GM12878 (cell line): ENCODE measurements at places on chromosomes 5 and 9. TPM values are rescaled to one million over a fixed set of nuclear protein-coding genes. Genes with fewer than 3 reads are reported as not detected.
A peak's percentile ranks its signal among the peaks of the same experiment; 100 is the strongest.

DNA sequence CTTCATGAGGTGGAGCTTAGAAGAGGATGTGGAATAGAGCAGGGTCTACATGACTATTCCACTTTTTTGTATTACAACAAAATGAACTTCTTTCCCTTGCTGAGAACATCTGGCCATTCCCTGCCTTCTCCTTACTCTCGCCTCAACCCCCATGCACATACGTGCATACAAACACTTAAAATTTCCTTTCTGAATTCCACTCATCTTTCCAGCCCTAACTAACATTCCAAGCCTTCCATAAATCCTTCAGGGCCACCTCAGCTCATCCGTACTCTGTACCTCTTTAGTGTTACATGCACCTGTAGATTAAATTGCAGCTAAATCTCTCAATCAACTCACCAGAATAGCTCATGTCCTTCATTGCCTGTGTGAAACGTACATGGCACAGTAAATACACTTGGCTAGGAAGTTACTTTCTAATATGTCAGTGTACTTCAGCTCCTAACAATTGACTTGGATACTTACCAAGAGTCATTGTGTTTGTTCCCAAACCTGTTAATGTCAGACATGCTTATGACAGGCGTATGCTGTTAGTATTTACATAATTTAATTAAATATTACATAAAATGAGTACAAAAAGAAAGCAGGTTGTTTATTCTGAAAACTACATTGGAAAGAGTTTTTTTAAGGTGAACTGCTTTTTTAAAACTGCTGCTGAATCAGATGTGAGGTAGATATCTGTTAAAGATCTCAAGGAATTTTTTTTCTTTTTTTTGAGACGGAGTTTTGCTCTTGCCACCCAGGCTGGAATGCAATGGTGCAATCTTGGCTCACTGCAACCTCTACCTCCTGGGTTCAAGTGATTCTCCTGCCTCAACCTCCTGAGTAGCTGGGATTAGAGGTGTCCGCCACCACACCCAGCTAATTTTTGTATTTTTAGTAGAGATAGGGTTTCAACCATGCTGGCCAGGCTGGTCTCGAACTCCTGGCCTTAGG, 55.7 kb downstream of the GLIS3 start:
- no peak overlapping the region for H3K4me3 ChIP-seq
- H3K4me1 ChIP-seq: no peaks in the 10 kb centered on the region
- H3K36me3 ChIP-seq: no peaks in the 10 kb centered on the region
- no peaks in the 10 kb centered on the region for H3K27me3 ChIP-seq

DNA sequence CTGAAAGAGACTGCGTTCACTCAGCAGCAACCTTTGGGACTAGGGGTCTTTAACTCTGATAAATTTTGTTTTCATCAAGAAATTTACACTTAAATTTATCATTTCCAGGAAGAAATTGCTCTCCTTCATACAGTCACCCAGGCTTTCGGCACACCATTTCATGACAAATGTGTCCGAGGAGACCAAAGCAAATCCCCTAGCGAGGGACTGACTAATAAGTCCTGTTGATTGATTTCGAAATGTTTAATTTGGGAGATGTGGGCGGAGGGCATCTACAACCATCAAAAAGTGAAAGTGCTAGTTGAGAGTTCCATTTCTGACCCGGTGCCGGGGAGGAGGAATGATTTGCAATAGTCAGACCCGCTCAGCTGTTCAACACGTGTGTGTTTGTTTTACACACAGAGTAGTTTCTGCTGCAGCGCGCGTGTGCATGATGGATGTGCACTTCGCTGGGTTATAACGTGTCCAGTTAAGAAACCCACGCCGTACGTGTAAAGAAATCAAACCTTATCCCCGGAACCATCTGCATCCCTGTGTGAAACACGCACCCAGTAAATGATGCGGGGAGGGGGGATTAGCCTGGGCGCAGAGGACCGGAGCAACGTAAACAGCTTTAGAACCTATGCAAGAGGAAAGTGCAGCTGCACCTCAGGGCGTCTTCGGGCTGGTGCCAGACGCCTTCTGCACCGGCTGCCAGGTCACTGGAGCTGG, 845 bp upstream of the NR4A3 start:
- H3K4me3 ChIP-seq: peak overlapping the region; percentile 91
- H3K27me3 ChIP-seq: no peaks in the 10 kb centered on the region; the same call in 1 of the 2 replicates
- peak overlapping the region; percentile 75 for H3K27ac ChIP-seq
- H3K36me3 ChIP-seq: no peaks in the 10 kb centered on the region

DNA sequence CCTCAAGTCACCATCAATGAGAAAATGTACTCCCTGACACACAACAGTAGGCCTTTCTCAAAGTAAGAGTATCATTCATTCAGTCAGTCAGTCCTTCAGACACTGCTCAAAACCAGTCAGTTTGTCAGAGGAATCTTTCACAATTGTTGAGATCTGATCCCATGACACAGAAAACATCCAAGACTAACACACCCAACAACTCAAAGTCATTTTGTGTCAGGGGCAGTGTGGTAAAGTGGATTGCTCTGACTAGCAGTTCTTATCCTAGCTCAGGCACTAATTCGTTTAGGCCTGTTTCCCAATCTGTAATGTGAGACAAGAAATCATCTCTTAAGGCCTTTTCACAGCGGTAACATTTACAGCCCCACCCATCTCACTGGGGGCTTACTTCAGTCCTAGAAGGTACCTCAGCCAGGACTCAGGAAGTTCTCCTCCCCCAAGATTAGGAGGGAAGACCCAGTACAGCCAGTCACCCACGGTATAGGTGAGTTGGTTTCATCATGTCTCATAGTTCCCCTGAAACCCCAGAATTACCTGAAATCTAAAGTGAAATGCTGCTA, 31.9 kb downstream of the SH3TC2 start:
- H3K27ac ChIP-seq: no peak overlapping the region
- no peak for DNase-seq
- no peak overlapping the region for H3K4me3 ChIP-seq
- H3K27me3 ChIP-seq: peaks cover 2% of the 10 kb centered on the region; the same call in 1 of the 2 replicates
- no peaks in the 10 kb centered on the region for H3K36me3 ChIP-seq

DNA sequence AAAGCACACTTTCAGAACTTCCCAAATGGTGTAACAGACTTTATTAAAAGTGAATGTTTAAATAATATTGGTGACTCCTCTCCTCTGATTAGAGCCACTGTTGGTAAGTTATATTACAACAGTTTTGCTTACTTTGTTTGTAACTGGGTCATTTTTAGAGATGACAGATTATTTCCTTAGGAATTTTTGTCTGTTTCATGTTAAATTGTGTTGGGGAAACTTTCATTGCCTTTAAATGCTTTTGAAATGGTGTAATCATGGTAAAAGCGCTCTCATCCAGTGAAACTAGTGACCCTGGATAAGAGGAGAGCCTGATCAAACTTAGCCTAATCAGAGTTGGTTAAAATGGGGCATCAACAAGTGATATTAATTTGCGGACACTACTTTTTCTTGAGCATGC, 39.4 kb downstream of the TNPO1 start:
- H3K27ac ChIP-seq: no peak overlapping the region
- H3K27me3 ChIP-seq: no peaks in the 10 kb centered on the region
- no peak for DNase-seq

CDX1 gene
- not detected in 2 replicates for total RNA-seq

WDR38 gene
- not detected in 2 replicates for total RNA-seq
